Stimulated activated CD4-positive, alpha-beta T cell treated with anti-CD3 and anti-CD28 coated beads, TNF-alpha, amount 100 ng/mL, for 4 hours (primary cell): ENCODE measurements at places on chromosomes 7 and 10.

DNA sequence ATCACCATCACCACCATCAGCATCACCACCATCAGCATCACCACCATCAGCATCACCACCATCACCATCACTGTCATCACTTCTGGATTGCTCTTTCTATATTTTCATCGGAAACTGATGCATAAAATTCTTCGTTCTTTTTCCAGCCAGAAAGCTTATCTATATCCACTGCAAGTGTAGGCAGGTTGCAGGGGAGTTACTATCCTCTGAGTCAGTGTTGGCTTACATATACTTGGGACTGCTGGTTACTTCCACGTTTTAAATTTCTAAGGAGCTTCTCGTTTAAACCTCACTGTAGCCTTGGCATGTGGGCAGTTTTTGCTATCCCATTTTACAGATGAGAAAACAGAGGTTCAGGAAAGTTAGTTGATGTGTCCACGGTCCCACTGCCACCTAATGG lies 66.1 kb downstream of the FOXL3 start:
- no peak for DNase-seq

DNA sequence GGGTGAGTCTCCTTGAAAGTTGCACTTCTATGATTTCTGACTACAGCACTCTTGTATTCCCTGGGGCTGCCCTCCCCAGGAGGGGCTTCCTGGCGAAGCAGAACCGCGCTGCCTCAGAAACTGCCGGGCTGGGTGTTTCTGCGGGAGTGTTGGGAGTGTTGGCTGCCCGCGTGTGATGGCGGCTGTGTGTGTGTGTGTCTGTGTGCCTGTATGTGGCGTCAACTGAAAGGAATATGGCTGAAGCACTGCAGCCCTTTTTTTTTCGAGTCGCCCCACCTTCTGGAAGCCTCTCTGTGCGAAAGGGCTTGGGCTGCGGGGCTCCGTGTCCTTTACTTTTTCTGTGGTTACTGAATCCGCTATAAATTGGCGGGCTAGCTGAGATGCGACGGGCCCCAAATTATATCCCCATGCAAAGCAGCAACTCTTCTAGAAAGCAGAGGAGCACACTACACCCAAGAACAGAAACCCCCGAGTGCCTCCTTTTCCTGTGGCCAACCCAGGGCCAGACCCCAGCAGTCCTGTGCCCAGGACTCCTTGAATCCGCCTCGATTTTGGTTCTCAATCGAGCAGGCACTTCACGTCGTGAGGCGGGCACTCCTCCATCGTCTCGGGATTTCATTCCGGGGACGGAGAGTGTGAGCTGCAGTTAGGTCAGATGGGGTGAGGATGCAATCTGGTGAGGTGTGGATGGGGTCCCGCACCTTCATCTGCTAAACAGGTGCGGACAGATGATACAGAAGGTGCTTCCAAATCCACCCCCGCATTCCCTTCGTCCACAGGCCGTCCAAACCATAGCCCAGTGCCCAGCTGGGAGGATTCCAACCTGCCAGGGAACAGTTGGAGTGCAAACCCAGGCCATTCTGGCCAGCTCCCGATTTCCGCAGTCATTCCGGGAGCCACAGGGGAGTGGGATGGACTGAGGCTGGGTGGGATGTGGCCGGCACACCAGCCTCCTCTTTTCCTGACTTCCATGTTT lies 22.5 kb upstream of the ZNF273 start:
- DNase-seq: no peak

GRCh38 chr7:136045181-136045580 lies 68.0 kb upstream of the MTPN start:
- no peak for DNase-seq

DNA sequence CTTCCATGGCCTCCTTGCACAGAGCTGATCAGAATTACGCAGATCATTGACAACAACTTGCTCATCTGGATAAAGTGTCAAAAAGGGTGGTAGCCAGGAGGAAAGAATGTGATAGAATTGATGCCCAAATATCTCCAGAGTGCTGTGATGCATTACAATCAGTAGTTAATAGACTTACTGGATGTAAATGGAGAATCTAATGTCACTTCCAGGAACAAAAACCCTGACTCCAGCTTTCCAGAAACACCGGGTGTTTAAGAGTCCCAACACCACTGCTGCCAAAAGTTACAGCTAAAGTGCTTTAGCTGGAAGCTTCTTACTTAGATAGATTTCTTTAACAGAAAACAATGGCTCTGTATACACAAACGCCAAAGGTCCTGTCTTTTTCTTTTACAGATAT lies 25.7 kb upstream of the OSBPL3 start:
- DNase-seq: no peak

- DNase-seq: no peak
Observed at GRCh38 chr7:67731704-67732103, 735.1 kb downstream of the TYW1 start.

GRCh38 chr10:84337199-84337598 lies 8.8 kb downstream of the CCSER2 start:
- DNase-seq: no peak

GRCh38 chr7:149109969-149110368 lies 16.2 kb downstream of the ZNF425 start:
- DNase-seq: no peak

GRCh38 chr10:53699231-53699630 lies 926.6 kb upstream of the MBL2 start:
- DNase-seq: no peak

DNA sequence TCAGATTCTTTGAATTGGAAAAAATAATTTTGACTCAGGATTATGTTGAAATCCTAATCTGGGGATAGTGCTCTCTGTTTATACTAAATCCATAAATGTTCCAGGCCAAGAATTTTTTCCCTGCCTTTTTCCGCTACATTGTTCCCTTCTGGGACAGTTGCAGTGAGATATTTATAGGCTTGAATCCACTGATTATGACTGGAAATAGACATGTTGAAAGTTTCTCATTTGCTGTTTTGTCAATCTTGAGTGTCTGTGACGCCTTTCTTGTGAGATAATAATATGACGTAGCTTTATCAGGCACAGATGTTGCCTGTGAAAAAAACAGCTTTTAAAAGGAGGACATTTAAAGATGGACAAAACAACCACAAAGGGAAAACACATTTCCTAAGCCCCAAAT lies 155.9 kb downstream of the ARID5B start:
- DNase-seq: no peak

DNA sequence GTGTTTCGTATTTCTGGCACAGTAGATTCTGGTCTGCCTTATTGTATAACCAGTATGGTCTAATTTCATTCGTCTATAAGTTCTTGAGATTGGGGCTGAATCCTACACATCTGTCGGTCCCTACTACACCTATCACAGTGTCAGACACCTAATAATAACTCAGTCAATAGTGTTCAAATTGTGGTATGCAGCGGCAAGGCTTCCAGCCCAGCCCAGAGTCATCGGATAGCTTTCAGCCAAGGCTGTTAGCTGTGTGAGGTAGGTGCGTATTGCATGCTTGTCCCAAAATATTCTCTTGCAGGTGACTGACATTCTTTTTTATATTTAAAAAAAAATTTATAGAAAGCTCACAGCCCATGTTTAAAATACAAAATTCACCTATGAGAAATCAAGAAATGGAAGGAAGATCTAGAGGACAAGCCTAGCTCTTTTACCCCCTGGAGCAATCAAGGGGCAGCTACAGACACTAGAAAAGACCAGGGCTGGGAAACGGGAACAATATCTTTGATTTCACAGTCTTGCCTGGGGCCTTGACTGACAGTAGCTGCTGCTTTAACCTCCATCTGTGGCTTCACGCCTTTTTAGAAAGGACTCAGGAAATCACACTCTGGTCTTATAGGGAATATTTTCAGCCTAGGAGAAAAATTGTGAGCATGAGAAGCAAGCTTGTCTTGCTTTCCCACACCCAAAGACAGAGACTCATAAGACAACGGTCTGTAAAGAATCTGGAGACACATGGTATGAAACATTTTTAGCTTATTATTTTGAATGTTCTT lies 9.5 kb upstream of the ASB4 start:
- DNase-seq: no peak

GRCh38 chr7:115476671-115477181 lies 553.8 kb downstream of the TFEC start:
- no peak for DNase-seq

DNA sequence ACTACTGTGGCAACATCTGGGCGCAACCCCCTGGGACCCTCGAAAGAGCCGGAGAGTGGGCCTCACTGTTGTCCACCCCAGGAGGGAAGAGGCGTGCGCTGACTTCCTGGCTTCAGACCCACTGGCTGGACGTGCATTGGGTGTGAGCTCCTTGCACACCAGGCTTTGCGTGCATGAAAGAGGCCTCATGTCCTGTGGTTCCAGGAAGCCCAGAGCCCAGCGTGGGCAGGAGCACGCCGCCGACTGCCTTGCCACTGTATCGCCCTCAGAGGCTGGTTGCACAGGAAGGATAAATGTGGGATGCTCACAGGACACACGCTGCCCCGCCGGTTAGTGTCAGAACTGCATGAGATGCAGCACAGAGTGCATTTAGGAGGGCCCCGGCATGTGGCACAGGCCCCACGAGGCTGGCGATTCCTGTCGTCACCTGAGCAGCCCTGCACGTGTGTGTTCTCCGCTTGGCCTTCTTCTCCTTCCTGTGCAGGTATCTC lies 8.5 kb upstream of the JAKMIP3 start:
- DNase-seq: no peak

- DNase-seq: no peak
Observed at GRCh38 chr7:9557853-9558252, 1124.4 kb downstream of the NXPH1 start.

DNA sequence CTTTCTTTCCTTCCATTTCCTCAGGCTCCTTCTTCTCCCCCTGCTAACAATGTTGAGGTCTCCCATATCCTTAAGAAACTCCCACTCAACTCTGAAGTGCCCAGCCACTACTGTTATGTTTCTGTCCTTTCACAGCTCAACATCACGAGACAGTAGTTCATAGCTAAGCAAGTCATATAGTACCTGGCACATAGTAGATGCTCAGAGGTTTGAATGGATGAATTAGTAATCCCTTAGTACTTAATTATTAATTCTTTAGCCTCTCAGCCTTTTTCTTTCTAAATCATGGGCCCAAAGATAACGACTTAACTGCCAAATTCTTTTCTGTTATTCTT lies 22.6 kb downstream of the CSGALNACT2 start:
- DNase-seq: no peak

- no peak for DNase-seq
Observed at GRCh38 chr10:108956149-108956548, 967.2 kb downstream of the XPNPEP1 start.

GRCh38 chr7:152859781-152860191 lies 100.2 kb downstream of the ACTR3B start:
- DNase-seq: no peak

DNA sequence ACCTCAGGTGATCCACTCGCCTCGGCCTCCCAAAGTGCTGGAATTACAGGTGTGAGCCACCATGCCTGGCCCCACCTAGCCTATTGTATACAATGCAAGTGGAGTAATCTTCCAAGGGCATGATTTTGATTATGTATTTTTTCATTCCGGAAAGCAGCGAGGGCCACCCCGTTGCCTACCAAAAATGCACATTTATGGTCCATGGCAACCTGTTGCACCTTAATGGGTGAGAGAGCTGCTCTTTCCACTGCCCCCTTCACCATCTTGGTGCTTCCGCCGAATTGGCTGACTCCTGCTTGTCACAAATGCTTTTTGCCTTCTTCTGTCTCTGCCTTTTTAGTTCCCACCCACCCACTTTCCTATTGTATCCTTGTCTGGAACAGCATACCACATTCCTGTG lies 699.5 kb downstream of the LRMDA start:
- no peak for DNase-seq

GRCh38 chr7:142440906-142441411 lies 183.1 kb upstream of the PRSS58 start:
- no peak for DNase-seq

GRCh38 chr7:85634951-85635350 lies 448.1 kb upstream of the SEMA3D start:
- no peak for DNase-seq

- no peak for DNase-seq
Observed at GRCh38 chr7:88337572-88337971, 30.9 kb upstream of the STEAP4 start.

DNA sequence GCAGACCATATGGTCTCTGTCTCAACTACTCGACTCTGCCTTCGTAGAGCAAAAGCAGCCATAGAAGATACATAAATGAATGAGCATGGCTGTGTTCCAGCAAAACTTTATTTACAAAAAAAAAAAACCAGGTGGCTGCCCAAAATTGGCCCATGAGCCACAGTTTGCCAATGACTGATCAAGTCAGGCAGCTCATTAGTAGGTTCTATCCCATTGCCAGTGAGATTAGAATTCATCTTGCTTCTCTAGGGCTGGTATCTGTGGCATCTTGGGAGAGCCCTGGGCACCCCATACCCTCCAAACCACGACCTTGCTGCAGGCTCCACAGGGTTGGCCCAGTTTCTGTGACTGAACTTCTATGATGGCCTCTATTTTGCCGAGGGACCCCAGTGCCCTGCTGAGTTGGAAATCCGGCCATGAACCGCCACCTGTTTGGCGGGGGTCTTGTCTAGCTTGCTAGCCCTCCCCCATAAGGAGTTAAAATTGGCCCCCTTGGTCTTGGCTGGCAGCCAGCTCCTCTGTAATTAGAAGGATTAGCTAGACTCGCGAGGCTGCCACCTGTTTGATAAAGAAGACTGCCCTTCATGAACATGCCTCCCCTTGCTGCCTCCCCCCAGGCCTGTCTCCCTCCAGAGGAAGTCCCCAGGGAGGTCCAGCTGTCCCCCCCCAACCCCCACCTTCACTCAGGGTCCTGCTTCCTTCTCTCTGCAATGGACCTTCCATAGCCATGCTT lies 83.9 kb downstream of the CHN2 start:
- no peak for DNase-seq

DNA sequence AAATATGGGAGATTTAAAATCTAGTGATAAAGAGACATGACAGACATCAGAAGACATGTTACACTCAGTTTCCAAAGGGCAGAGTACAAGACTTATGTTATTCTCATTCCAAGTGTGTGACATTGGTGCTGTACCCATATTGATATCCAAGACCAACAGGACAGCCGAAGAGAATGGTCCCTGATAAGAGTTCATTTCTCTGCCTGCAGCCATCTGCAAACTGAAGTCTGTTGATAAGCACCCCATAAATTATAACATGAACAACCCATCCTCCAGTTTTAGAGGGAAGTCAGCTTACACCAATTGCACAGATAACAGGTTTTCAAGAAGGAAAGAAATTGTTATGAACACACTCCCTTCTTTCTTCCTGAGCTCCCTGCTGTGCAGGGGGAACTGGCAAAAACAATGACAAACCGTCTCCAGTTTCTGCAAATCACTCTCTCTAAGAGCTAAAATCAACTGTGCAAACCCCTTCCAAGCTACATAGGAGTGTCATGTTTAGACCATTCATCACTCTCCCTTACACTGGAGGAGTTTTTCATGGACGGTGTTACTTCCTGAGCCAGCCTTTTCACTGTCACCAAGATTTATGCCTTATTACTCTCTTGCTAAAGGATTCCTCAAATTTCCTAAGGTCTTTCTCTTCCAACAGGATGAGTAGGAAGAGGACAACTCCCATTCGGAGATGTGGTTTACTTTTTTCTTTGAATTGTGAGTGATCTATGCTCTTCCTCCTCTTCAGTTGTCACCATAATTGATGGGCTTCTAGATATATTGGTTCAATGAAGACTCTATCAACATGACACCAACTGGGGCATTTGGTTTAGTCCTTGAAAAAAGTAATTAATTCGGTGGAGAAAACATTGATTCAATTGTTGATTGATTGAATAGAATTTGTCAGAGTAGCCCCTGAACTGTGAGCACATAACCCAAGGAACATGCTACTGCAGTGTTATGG lies 80.3 kb upstream of the FAM171A1 start:
- no peak for DNase-seq

GRCh38 chr7:151769188-151769821 lies 107.6 kb downstream of the PRKAG2 start:
- no peak for DNase-seq
